Nucleus accumbens (tissue), 56 donors: ENCODE measurements at places on chromosomes 4 and X.
A peak's percentile ranks its signal among the peaks of the same experiment; 100 is the strongest.

DNA sequence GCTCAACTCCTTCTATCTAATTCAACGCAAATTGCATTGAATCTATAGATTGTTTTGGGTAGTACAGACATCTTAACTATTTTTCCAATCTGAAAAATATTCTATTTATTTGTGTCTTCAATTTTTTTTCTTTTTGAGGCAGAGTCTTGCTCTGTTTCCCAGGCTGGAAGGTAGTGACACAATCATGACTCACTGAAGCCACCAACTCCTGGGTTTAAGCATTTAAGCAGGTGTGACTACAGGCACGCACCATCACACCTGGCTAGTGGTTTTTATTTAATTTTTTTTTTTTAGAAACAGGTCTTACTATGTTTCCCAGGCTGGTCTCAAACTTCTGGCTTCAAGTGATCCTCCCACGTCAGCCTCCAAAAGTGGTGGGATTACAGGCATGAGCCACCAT is 98.3 kb downstream of the GK start:
- no peak for DNase-seq

- no peak for DNase-seq
Measured at GRCh38 chr4:85302193-85302736, 172.7 kb upstream of the ARHGAP24 start.

DNA sequence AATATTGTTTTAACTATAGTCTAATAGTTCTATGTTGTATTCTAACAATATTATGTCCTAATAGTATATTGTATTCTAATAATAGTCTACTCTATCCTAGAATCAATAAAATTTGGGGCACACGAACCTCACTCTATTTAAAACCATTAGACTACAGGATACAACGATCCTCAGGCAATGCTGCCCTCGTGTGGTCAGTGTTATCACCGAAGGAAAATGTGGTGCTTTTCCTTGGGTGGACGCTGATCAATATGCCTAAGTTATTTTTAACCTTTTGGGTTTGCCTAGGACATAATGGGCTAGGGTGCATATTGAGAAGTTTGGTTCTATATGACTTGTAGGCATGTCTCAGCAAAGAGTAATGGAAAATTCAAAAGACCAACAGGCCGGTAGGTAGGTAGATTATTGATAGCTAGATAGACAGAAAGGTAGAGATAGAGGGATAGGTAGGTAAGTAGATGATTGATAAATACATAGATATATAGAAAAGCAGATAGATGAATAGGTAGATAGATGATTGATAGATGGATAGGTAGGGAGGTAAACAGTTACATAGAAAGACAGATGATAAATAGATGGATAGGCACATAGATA is 75.1 kb downstream of the PRKX start:
- DNase-seq, result peak; percentile 0

DNA sequence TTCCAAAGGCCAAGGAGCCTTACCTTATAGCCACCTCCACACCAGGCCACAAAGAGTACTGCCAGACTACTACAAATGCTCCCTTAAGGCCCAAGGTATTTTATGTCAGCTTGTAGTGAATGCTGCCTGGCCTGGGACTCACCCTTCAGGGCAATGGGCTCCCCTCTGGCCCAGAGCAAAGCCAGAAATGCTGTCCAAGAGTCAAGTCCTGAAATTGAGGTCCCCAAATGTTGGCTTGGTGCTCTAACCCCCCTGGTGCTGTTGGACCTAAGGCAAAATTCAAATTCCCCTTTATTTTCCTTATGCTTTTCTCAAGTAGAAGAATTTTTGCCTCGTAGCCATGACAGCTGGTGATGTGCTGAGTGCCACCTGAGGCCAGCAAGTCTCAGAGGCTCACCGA is 1354.3 kb upstream of the DIAPH2 start:
- DNase-seq, result no peak

GRCh38 chr4:39941682-39942217 is 36.0 kb downstream of the PDS5A start:
- no peak for DNase-seq

- no peak for DNase-seq
Measured at GRCh38 chr4:96681218-96681617, 841.3 kb downstream of the PDHA2 start.

GRCh38 chrX:9555354-9555753 is 90.5 kb downstream of the TBL1X start:
- DNase-seq, result no peak

DNA sequence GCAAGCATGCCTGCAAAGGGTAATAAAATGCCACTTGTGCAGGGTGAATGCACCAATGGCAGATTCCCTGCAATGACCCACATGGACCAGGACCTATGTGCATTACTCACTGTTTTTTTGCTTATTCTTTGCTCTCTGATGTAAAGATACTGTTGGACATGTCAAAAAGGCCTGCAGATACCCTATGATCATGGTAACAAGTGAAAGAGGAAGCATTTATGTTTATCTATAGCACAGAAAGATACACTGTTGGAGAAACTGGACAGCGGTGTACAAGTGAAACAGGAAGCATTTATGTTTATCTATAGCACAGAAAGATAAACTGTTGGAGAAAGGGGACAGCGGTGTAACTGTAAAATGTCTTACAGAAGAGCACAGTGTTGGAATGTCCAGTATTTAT is 127.5 kb downstream of the PAPSS1 start:
- no peak for DNase-seq
